ENCODE measurements at places on chromosomes 4 and X. TPM values are rescaled to one million over a fixed set of nuclear protein-coding genes. Genes with fewer than 3 reads are reported as not detected.
A peak's percentile ranks its signal among the peaks of the same experiment; 100 is the strongest.

DNA sequence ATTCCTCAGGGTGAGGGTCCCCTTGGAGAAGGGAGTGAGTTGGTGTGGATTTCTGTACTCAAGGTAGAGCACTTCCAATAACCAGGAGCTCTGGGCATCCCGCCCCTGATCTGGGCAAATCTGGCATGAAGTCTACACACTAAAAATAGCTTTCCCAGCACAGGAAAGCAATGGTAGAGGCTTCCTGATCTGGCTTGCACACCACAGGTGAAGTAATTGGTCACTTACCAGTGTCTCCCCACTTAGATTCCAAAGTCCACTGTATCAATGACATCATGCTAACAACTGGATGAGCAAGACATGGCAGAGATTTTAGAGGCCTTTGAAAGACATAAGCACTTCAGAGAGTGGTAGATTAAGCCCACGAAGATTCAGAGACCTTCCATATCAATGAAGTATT, 17.8 kb upstream of the IDS start:
- DNase-seq: no peak

GAGE12F gene
- 7.7 TPM for polyA plus RNA-seq

RNF212 gene
- 21.0 TPM for polyA plus RNA-seq

HAND2 gene
- polyA plus RNA-seq: 3.5 TPM

GRCh38 chr4:169662206-169662605, 41.8 kb downstream of the CLCN3 start:
- no peak for DNase-seq

CT45A10 gene
- 10.0 TPM for polyA plus RNA-seq

FABP2 gene
- not detected for polyA plus RNA-seq

MAP7D2 gene
- 37.9 TPM for polyA plus RNA-seq

DNA sequence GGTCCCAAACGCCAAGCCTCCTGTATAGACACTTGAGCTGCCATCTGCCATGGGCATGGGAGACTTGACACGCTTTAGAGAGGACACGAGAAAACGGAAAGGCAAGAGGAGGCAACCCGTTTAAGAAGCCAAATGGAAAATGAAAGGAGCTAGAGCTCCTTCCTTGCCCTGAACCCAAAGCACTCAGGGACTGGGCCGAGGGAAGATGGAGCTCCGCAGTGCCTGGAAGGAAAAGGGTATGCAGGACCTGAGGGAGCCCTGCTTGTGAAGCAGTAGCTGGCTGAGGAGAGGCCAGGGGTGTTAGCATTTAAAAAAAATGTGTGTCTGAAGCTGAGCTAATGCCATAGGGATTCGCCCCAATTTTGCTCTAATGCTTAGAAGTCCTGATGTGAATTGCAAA, 15.1 kb downstream of the MCF2 start:
- DNase-seq: no peak

DNA sequence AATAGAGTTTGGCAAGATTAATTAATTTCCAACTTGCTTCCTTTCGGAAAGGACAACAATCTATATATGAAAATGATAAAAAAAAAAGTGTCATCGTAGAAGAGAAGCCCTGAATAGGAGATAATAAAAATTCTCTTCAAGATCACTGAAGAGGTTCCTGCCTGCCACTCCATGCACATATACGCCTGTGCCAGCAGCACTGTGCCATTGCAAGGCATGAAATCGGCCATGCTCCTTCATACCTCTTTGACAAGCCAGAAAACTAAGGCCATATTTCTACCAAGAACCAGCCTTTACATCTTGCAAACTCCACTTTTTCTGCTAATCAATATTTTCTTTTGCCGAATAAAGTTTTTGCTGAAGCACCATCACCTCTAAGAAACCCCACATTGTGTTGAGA, 365.5 kb downstream of the CXXC4 start:
- DNase-seq: no peak

TEC gene
- 3.5 TPM for polyA plus RNA-seq

DNA sequence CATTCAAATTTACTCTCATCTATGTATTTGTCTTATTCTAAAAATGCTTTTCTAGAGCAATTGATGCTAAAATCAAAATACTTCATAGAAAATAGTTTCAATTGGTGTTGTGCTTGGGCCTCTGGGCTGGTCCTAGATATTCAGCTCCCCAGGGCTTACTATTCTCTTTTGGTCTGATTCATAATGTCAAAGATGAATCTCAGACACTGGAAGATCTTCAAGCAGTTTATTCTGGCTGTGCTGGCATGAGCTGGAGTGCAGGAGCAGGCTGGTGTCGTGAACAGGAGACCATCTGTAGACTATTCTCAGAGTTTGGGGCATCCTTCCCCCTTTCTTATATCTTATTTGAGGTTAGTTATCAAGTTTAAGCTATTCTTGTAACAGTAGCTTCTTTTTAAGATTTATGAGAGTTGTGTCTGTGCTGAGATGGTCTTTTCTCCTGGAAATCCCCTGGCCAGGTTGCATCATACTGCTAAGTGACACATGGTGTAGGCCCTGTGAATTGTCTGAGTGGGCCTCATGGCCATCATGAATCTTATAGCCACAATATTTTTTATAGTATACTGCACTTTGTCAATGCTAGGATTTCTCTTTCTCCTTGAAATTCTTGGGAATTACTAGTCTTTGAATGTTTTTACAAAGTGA, 1624.0 kb upstream of the IGFBP7 start:
- DNase-seq: no peak

DNA sequence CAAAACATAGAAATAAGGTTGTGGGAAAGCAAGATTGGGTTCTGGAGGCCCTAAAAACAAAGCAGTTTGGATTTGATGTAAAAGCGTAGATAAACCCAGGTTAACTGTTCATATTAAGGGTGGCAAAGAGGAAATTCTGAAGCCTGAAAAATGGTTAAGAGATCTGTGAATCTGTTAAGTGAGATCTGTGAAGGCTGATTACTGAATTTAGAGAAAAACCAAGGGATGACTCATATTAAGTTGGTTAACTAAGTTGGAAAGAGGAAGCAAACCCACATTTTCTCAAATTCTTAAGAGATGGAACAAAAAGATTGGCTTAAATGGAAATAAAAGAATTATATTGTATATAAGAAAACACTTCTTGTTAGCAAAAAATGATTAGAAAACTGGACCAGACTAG, 22.8 kb downstream of the GPAT3 start:
- no peak for DNase-seq

MAGEB1 gene
- polyA plus RNA-seq: 36.6 TPM

DNA sequence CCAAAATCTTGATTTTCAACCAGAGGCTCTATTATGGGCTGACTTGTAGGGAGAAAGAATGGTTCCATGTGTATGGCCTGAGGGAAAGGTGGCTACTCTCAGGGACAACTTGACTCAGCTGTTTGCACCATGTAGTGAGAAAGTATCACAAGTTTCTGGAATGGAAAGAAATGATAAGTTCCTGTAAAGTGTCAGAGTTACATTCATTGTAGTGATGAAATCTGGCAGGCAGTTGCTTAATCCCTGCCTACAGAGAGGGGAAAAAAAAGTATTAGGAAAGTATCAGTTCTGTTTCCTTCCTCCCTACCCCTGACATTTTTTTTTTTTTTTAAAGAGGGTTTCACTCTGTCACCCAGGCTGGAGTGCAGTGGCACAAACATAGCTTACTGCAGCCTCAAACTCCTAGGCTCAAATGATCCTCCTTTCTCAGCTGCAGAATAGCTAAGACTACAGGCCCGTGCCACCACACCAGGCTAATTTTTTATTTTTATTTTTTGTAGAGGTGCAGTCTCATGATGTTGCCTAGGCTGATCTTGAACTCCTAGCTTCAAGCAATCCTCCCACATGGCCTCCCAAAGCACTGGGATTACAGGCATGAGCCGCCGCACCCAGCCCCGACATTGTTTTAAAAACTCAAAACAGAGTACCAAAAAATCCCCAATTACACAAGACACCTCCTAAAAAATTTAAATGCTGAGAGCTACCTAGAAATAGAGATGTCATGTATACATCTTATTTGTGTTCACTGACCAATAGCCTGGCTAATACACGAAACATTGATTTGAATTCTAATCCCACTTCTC, 4.8 kb upstream of the FBXL5 start:
- DNase-seq: no peak

GRCh38 chrX:120251471-120252011, 929 bp downstream of the ZBTB33 start:
- peak; percentile 51 for DNase-seq

- no peak for DNase-seq
Measured at GRCh38 chr4:74661427-74662201, 132.7 kb downstream of the BTC start.

JAKMIP1 gene
- polyA plus RNA-seq: 10.7 TPM

HS6ST2 gene
- 3.7 TPM for polyA plus RNA-seq

DNA sequence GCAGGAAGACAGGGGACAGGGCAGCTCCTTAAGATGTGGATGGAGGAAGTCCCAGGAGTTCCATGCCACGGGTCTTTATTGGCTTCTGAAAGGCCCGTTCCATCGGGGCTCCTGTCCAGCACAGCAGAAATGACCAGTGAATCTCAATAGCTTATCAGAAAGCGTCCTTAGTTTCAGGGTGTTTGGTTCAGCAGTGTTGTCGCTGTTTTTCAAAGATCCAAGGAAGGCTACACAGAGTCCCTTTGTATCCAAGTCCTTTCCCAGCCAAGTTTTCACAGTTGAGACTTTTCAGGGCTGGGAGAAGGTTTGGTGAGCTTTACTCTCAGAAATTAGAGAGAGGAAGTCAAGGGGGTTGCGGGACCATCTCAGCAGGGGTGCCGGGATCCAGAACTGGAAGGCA, 5.0 kb upstream of the ZCCHC4 start:
- DNase-seq: peak; percentile 45

RIPPLY1 gene
- polyA plus RNA-seq: not detected

DNA sequence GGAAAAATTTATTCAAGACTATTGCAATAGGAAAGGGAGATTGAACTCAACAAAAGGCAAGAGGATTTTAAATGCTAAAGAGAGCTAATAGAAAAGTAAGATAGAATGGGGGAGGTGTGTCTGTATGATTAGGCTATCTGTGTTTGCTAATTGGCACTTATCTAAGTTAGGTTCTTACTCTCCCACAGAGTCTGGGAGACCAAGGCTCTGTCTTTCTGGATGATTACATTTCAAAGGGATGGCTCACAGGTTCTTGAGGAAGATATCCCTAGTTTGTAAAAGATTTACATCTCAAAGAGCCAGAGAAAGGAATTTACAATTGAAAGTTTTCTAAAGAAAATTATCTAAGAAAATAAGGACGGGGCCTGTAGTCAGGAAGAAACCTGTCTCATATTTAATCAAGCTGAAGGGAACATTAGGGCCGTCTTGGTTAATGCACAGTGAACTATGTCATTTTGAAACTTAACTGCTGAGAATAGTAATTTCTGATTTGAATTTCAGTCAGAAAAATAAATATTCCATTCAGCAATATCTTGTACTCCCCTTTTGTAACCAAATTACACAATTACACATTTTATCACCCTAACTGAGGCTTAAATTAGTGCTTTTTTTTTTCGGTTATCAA, 75.8 kb downstream of the MAGEB10 start:
- DNase-seq: no peak

DNA sequence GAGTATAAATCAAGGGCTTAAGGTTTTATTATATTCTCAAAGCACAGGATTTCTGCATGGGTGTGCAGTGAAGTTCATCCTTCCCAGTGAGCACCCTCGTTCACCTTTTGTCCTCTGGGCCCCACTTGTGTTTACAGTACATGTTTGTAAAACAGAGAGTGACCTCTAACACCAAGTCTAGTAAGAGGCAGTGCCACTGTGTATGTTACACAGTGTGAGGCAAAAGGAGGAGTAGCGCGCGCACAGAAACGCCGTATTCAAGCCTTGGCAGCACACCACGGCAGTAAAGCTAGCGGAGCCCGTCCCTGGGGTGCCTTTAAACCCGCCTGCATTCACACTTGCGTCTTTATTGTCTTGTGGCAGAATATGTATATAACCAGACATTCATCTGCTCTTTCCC, 51.9 kb downstream of the CCNI start:
- DNase-seq: no peak

GRCh38 chr4:94507708-94508107, 56.0 kb downstream of the PDLIM5 start:
- DNase-seq: no peak

GRCh38 chr4:33518856-33519255, 2725.5 kb downstream of the ARAP2 start:
- DNase-seq: no peak

DNA sequence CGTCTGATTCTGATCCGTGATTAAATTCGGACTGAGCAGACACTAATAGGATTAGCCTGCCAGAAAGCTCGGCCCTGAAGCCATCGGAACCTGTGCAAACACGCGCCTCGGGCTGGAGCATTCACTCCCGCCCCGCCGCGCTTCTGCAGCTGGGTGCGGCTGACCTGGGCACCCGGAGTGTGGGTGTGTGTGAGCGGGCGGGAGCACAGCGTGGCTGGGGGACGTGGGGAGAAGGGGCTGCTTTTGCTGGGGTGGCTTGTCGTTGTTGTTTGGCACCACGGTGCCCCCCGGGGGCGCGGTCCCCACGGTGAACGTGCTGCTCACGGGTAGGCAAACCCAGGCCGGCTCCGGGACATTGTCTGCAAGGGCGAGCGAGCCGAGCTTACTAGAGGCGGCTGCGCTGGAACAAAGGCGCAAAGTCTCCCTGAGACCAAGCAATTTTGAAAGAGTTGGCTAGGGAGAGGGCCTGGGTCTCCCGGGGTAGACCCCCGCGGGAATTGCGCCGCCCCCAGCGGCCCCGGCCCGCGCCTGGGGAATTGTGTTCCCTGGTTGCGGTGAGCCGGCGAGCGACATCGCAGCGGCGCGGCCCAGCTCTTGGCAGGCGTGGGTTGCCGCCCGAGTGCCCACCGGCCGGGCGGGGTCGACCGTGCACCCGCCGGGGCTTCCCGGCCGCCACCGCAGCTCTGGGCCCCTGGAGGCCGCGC, 1.4 kb downstream of the MAMLD1 start:
- DNase-seq: no peak

AADAT gene
- 9.3 TPM for polyA plus RNA-seq

- no peak for DNase-seq
Measured at GRCh38 chr4:44415251-44415650, 33.4 kb downstream of the KCTD8 start.

DNA sequence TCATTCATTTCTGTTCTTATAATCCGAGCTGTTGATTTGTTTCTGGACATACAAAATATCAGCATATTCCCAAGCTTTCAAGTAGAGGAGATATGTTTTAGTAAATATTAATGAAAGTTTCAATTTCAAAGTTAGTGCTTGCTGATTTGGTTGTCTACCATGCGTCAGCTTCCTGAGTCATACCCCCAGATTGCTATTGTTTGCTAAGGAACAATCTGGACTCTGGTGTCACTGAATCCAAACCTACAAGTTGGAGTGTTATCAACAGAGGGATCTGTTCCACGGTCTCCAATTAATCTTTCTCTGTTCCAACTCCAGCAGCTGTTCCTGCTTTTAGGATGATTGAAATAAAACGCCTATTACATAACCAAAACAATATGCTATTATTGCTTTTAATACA, 96.1 kb upstream of the FAM9A start:
- DNase-seq: no peak

DNA sequence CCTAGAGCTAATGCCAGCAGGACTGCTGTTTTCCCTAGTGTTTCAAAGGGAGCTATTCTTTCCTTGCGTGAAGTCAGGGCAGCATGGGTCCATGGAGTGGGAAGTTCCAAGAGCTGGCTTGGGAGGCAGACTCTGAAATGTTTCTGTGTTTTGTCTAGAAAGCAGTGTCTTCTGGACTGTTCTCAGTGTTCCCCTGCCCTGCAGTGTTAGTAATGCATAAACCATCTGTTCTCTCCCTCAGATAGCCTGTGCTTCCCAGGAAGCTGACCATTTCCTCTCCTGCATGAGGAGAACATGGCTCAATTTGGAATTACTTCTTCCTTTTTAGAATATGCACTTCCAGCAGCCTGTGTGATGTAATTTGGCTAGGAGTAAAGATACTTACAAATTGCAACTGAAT, 116.7 kb upstream of the CXCL13 start:
- DNase-seq: no peak

GRCh38 chrX:134692233-134692632, 34.0 kb upstream of the PLAC1 start:
- no peak for DNase-seq

SPANXN4 gene
- polyA plus RNA-seq: 9.7 TPM

- DNase-seq: no peak
Measured at GRCh38 chrX:117871796-117872195, 244.8 kb downstream of the KLHL13 start.

Measured in testis (tissue), 5 donors.